ENCODE measurements at places on chromosomes 4 and X. TPM values are rescaled to one million over a fixed set of nuclear protein-coding genes. Genes with fewer than 3 reads are reported as not detected.

TCEAL6 gene
- not detected for total RNA-seq

STEEP1 gene
- 38.0 TPM for total RNA-seq

DNA sequence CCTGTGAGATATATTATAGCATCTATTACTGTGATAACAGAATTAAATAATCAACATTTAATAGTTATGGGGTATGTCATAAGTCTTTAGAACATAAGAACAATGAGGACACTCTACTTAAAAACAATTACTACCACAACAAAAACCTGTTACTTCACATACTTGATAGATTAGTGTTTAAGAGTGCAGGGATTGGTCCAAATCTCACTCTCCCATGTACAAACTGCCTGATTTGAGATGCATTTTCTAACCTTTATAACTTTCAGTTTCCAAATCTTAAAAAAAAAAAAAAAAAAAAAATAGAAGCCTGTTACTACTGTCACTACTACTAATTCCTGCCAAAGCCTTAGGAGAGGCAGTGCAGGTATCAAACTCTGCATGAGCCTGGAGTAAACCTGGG, 5.6 kb downstream of the PCDH18 start:
- H3K4me1 ChIP-seq: peaks cover 4% of the 10 kb centered on the region
- no peak overlapping the region for H3K27ac ChIP-seq
- H3K4me3 ChIP-seq: no peak overlapping the region
- H3K27me3 ChIP-seq: no peaks in the 10 kb centered on the region

GRCh38 chr4:52112411-52112810, 61.3 kb downstream of the SPATA18 start:
- no peak for DNase-seq
- H3K4me3 ChIP-seq: no peak overlapping the region
- no peak overlapping the region for H3K27ac ChIP-seq
- H3K27me3 ChIP-seq: no peaks in the 10 kb centered on the region

GRCh38 chrX:128616933-128617332, 564.7 kb upstream of the ACTRT1 start:
- H3K4me1 ChIP-seq: no peaks in the 10 kb centered on the region
- H3K4me3 ChIP-seq: no peak overlapping the region
- no peak overlapping the region for H3K27ac ChIP-seq
- no peak for DNase-seq

DNA sequence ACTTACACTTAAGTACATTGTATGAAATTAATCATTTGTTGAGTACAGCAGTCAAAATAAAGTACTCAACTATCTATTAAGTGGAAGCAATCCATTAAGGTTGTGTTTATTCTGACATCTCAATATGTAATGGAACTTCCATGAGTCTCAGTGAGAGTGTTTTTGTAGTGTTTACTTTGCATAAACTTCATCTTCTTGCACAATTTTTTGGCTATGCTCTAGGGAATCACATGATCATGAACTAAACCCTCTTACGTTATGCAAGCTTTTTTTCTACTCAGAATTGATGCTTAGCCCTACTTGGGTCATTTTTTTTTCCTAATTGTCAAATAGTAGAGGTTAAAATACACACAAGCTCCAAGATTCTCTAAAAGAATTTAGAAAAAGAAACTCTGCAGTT, 21.1 kb upstream of the PIGA start:
- no peaks in the 10 kb centered on the region for H3K27me3 ChIP-seq
- no peak overlapping the region for H3K4me3 ChIP-seq
- H3K4me1 ChIP-seq: no peaks in the 10 kb centered on the region
- H3K36me3 ChIP-seq: no peaks in the 10 kb centered on the region

DNA sequence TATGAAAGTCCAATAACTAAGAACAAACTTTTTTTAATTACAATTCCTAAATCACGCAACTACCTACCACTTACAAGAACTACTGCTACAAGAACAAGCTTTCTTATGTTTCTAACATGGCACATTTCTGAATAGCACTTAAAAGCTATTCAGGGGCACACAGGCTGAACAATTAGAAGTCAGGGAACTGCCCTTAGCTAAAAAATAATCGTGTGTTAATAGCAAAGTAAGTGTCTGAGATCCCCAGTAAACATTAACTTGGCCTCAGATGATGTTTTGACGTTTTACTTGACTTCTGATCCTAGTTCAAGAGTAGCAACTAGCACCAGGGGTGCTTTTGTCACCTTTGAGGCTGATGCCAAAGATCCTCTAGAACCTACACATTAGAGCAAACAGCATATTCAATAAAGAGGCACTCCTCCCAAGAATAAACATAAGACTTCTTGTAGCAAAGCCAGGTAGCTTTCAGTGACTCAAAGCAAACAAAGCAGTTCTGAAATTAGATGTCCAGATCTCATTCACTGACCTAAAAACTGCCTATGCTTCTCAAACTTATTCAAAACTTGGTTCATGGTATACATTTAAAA, 16.2 kb downstream of the SPOCK3 start:
- H3K4me1 ChIP-seq: no peaks in the 10 kb centered on the region
- H3K36me3 ChIP-seq: no peaks in the 10 kb centered on the region
- H3K27ac ChIP-seq: no peak overlapping the region
- no peak for DNase-seq
- no peak overlapping the region for H3K4me3 ChIP-seq

DNA sequence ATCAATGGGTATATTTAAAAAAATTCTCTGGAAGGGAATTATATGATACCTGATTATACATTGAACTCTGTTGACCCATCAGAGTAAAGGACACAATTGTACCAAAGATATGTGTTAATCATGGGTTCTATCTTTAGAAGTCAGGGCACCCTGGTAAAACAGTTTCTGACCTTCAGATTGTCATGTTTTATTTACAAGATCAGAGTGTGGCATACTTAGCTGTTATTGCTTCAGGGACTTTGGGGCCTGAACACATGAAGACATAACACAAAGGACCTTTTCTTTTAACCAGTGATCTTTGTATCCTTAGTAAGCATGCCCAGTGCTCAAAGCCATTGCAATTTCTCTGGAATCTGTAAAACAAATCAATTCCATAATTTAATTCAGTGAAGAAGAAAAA, 204.8 kb upstream of the RPS6KA3 start:
- H3K4me1 ChIP-seq: no peaks in the 10 kb centered on the region
- H3K4me3 ChIP-seq: no peak overlapping the region
- H3K36me3 ChIP-seq: no peaks in the 10 kb centered on the region
- DNase-seq: no peak
- H3K27ac ChIP-seq: no peak overlapping the region

GRCh38 chr4:38815885-38816782, 11.5 kb upstream of the TLR1 start:
- no peaks in the 10 kb centered on the region for H3K4me1 ChIP-seq
- no peak overlapping the region for H3K27ac ChIP-seq
- no peaks in the 10 kb centered on the region for H3K36me3 ChIP-seq
- no peak overlapping the region for H3K4me3 ChIP-seq
- DNase-seq: no peak
- no peaks in the 10 kb centered on the region for H3K27me3 ChIP-seq

GRCh38 chr4:117376692-117377091, 291.3 kb upstream of the TRAM1L1 start:
- DNase-seq: no peak
- no peak overlapping the region for H3K4me3 ChIP-seq
- no peaks in the 10 kb centered on the region for H3K27me3 ChIP-seq
- H3K36me3 ChIP-seq: no peaks in the 10 kb centered on the region

- no peak overlapping the region for H3K4me3 ChIP-seq
- DNase-seq: no peak
- H3K27me3 ChIP-seq: no peaks in the 10 kb centered on the region
Measured at GRCh38 chr4:154076921-154077320, 288.0 kb upstream of the SFRP2 start.

GRCh38 chr4:163378661-163379060, 35.0 kb downstream of the NPY5R start:
- H3K4me3 ChIP-seq: no peak overlapping the region
- no peaks in the 10 kb centered on the region for H3K36me3 ChIP-seq
- H3K27me3 ChIP-seq: no peaks in the 10 kb centered on the region
- H3K27ac ChIP-seq: no peak overlapping the region

GRCh38 chrX:3549411-3549911, 164.0 kb downstream of the PRKX start:
- H3K27me3 ChIP-seq: no peaks in the 10 kb centered on the region
- no peaks in the 10 kb centered on the region for H3K4me1 ChIP-seq
- H3K27ac ChIP-seq: no peak overlapping the region
- H3K4me3 ChIP-seq: no peak overlapping the region
- no peak for DNase-seq
- no peaks in the 10 kb centered on the region for H3K36me3 ChIP-seq
